ENCODE measurements at places on chromosomes 1 and 21. TPM values are rescaled to one million over a fixed set of nuclear protein-coding genes. Genes with fewer than 3 reads are reported as not detected.

ADGRL2 gene
- 26.9 TPM for polyA plus RNA-seq

DNA sequence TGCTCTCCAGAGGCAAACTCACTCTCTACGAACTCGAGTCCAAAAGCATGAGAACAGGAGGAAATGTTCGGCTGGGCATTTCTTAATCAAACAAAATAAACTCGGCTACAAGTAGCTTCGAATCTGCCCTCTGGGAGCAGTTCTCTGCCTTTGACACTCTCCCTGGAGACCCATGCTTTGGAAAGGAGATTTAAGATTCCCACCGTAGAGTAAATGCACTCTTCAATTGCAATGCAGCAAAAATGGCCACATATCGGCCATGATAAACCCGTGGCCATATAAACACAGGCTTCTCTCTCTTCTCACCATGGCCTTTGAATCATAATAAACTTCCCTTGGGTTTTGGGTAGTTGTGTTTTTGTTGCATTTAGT is 215.4 kb downstream of the TOMM20 start:
- no peak for DNase-seq

DNA sequence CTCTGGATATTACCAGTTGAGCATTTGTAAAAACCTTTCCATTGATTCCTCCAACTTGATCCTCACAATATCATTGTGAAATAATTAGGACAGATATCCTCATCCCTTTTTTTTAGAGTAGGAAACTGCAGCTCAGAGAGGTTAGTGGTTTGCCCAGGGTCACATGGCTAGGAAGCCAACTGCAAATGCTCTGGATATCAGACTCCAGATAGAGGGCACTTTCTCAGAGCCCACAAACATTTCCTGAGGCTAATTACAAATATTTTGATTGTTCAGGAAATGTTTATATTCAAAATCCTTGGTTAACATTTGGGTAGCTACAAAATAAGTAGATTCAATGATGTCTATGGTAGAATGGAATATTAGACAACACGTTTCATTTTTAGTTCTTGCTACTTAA is 154.8 kb upstream of the DPYD start:
- DNase-seq = no peak

- DNase-seq = peak; percentile 50
Measured at GRCh38 chr1:53122201-53122885, 20.1 kb downstream of the SLC1A7 start.

DNA sequence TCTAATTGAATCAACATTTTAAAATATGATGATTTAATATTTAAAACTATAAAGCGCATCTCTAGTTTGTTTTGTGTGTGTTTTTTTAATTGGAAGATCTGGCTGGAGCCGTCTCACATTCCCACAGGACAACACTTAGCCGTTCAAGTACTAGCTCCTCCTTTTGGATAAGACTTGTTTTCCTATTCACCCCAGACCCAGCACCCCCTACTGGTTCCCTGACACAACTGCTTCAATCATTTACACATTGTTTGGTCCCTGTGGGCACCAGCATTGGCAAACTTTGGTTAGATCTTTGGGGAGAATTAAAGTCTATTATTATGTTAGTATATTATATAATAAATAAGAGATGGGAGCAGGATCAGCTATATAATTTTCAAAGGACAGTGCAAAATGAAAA is 34.5 kb downstream of the TYW3 start:
- no peak for DNase-seq

AADACL4 gene
- not detected for polyA plus RNA-seq

DNA sequence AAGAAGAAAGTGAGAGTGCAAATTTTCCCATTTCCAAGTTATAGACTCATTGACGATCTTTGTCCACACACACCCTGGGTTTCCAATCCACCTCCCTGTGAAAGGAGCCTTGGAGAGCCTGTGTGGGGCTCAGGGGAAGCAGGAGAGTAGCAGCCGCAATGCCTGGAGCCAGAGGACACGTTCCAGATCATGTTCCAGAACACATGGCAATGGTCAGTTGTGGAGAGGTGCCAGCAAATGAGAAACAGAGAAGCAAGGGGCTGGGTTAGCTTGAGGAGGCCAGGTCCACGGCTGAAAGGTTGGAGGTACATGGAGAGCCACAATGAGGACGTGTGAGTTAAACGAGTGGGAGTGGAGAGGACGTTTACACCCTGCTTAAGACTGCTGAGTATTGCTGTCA is 33.0 kb upstream of the SIPA1L2 start:
- DNase-seq = no peak

DNA sequence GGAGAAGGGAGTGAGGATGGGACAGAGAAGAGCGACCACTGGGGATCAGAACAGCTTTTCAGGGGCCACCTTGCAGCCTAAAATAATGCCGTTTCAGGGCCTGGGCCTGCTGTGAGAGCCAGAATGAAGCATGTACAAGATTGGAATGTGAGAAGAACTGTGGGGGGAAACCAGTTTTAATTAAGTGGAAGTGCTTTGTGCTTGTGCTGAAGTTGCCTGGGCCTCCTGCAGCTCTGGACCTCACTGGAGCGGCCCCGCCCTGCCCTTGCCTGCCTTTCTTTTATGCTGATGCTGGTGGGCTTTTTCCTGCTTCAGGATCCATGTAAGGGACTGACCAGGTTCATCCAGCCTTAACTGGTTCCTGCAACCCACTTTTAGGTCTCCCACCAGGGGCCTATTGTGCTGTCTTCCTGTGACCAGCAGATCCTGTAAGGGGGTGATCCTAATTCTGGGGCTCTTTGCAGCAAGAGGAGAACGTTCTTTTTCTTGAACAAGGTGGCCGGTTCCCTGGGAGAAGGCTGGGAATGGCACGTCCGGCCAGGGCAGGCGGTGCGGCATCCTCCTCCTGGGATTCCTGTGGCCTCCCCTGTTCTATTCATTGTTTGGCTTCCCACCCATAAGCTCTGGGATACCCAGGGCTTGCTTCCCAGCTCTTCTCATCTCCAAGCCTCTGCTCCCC is 3.2 kb downstream of the C1orf226 start:
- no peak for DNase-seq

STIL gene
- 0.22 TPM for polyA plus RNA-seq

DNA sequence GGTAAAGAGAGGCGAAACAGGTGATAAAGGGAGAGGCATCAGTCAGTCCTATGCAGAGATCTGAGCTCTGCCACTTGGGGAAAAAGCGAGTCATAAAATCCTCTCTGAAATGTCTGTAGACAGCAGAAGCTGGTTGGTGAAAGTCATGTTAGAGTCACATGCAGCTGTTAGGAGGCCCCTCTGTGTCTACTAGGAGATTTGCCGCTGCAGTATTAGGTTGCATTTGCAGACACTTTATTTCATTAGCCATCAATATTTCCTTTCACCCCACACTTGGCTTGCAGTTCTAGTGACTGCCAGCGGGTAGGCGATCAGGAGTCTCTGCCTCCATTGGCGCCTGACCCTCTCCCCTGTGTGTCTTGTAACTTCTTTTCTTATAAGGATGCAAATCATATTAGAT is 16.2 kb downstream of the ATP1A4 start:
- DNase-seq = no peak

SPRR5 gene
- polyA plus RNA-seq = not detected

OR2L2 gene
- polyA plus RNA-seq = not detected

- no peak for DNase-seq
Measured at GRCh38 chr1:30837653-30838052, 70.9 kb downstream of the SDC3 start.

GRCh38 chr21:42160765-42161164 is 58.2 kb upstream of the ABCG1 start:
- no peak for DNase-seq

- DNase-seq = no peak
Measured at GRCh38 chr1:26483980-26484379, 11.7 kb downstream of the HMGN2 start.

GRCh38 chr21:16441789-16442188 is 712.0 kb downstream of the USP25 start:
- DNase-seq = no peak

DNA sequence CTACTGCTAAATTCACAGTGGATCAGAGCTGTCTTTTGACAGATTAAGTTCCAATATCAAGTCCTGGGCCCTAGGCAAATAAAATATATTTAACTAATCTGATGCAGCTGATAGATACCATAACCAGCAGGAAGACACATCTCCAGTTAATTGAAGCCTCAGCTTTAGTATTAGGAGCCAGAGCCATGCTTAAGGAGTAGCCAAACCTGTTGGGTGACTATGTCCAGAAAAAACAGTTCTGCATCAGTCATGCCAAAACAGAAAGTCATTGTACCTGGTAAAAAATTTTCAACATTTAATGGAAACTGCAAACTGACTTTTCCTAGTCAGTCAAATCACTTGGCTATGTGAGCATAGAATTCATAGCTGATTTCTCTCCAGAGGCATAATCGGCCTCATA is 200.5 kb upstream of the RUNX1 start:
- no peak for DNase-seq

TAF1A gene
- 1.1 TPM for polyA plus RNA-seq

GRCh38 chr1:9242338-9242969 is 7.9 kb downstream of the H6PD start:
- DNase-seq = peak; percentile 81

- peak; percentile 54 for DNase-seq
Measured at GRCh38 chr1:41484402-41485241, at the start of gene EDN2. EDN2 (minus strand) TSS chr1:41484683; CDS start chr1:41484601, 82 bp downstream.

GRCh38 chr1:15007842-15008241 is 145.7 kb upstream of the TMEM51 start:
- DNase-seq = peak; percentile 43

DNA sequence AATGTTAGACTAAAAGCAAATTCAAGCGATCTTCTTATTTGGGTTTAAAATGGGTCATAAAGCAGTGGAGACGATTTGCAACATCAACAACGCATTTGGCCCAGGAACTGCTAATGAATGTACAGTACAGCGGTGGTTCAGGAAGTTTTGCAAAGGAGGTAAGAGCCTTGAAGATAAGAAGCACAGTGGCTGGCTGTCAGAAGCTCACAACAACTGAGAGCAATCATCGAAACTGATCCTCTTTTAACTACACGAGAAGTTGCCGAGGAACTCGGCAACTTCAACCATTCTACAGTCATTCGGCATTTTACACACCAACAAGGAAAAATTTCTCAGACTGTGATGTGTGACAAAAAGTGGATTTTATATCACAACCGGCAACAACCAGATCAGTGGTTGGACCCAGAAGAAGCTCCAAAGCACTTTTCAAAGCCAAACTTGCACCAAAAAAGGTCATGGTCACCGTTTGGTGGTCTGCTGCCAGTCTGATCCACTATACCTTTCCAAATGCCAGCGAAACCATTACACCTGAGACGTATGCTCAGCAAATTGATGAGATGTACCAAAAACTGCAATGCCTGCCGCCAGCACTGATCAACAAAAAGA is 47.9 kb downstream of the ASH1L start:
- DNase-seq = no peak

- no peak for DNase-seq
Measured at GRCh38 chr1:47852006-47852718, 145.0 kb downstream of the TRABD2B start.

DNA sequence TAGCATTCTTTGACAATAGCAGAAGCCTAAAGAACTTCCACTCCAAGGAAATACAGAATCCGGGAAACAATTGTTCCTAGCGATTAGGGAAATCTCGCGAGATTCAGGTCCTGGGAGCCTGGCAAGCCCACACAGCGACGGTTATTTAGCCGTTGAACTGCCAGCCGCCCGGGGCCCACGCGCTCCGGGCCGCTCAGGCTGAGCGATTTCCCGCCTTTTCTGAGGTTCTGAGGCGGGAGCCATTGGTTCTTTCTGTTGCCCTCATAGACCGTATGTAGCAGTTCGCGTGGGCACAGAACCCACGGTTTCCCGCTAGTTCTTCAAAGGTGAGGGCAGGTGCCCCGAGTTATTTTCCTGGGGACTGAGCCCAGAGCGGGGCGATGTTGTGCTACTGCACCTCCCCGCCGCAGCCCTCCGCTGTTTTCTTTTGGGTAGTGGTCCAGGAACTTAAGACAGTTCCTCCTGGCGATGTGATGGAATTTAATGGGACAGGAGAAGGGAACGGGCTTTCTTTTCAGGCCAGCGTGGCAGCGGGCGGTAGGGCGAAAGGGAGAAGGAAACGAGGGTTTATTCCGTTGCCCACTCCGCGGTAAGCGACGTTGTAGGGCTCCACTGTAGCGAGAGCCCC is at the start of gene SYCP1:
Gene SYCP1, plus strand, starts transcription at position 171 of the 628 bp plus-strand sequence. CDS start 602 bp downstream, outside the sequence.
- DNase-seq = no peak

- DNase-seq = peak; percentile 96
Measured at GRCh38 chr1:29202584-29203340, 21.1 kb upstream of the SRSF4 start.

GRCh38 chr1:232376632-232377493 is 253.1 kb downstream of the SIPA1L2 start:
- peak; percentile 29 for DNase-seq

DNA sequence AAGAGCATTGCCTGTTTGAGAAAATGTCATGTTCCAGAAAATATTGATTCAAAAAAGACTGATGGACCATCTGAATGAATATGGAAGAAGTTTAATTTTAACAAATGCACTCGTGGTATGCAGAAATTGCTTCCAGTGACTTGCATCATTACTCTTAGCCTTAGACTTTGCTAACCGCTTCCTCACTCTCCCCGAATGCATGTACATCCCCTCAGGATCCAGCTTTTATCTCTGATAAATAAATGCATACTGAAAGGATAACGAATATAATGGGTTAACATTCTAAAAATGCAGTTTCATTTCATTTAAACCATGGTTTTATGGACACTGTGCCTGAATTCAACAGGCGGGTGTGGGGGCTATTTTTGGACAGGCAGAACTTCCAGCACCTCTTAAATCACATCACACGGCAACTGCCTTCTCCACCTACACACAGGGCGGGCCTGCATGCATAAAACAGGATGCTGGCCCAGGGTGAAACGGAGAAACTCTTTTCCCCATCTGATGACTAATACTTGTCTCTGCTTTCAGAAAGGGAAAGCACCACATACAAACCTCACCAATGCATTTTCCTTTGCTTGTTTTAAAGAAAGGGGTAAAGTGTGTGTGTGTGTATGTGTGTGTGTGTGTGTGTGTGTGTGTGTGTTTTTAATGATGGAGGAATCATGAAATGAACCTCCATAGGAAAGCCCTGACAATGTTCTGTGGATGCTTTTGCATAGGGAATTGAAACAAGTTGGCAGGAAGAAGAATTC is 48.7 kb downstream of the SPAG17 start:
- no peak for DNase-seq

EDN2 gene
- polyA plus RNA-seq = not detected

- no peak for DNase-seq
Measured at GRCh38 chr1:234713859-234714258, 103.9 kb upstream of the IRF2BP2 start.

NBPF4 gene
- polyA plus RNA-seq = not detected

FAM72D gene
- polyA plus RNA-seq = 0.09 TPM

DNA sequence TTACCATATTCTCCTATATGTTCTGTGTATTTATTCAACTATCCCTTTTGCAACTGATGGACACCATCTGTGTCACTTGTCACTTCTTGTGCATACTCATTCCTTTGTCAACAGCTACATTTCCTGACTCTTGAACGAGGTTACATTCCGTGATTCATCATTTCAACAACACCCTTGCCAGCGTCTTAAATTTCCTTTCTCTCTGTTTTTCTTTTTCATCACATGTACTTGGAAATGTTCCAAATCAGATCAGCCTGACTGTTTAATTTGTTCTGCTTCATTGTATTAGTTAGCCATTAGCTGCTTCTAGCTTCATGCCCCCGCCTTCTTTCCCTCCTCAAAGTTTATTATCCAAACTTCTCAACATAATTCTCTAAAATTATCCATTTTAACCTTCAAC is 173.0 kb downstream of the ADGRL4 start:
- DNase-seq = no peak
